A549 treated with CpdA at 1 μM for 4 hours (cell line): ENCODE measurements at places on chromosomes 7 and 10. TPM values are rescaled to one million over a fixed set of nuclear protein-coding genes. Genes with fewer than 3 reads are reported as not detected.

The TEX36 gene
- not detected in 5 replicates for total RNA-seq

The PTPRZ1 gene
- total RNA-seq, result not detected in 5 replicates

The CFAP69 gene
- total RNA-seq, result 1.3 to 2.0 TPM (median 1.6 TPM) in 5 replicates

The PNLIPRP3 gene
- total RNA-seq, result not detected in 5 replicates

The MSMB gene
- not detected in 5 replicates for total RNA-seq

The GDF10 gene
- 0.06 to 0.17 TPM (median 0.13 TPM) in 5 replicates for total RNA-seq

The PRPS1L1 gene
- total RNA-seq, result not detected in 5 replicates

The ST7 gene
- 25.8 to 28.1 TPM (median 26.3 TPM) in 5 replicates for total RNA-seq

The GNAT3 gene
- total RNA-seq, result not detected in 5 replicates

The PLXNA4 gene
- 0.58 to 2.1 TPM (median 1.3 TPM) in 5 replicates for total RNA-seq

The ASB10 gene
- total RNA-seq, result not detected in 5 replicates

The LRRTM3 gene
- not detected in 5 replicates for total RNA-seq

The STEAP1 gene
- total RNA-seq, result 13.4 to 15.6 TPM (median 14.5 TPM) in 5 replicates

The SEMA4G gene
- total RNA-seq, result 8.7 to 10.3 TPM (median 9.3 TPM) in 5 replicates

The KLHDC10 gene
- total RNA-seq, result 11.4 to 17.9 TPM (median 14.7 TPM) in 5 replicates

The OSBPL3 gene
- total RNA-seq, result 10.3 to 14.5 TPM (median 11.8 TPM) in 5 replicates

The C10orf62 gene
- total RNA-seq, result 0.12 TPM in 1 of 5 replicates, not detected in the others

The COL1A2 gene
- not detected in 5 replicates for total RNA-seq

The KLLN gene
- total RNA-seq, result 0.50 to 0.63 TPM (median 0.59 TPM) in 5 replicates

The MYO3A gene
- not detected in 5 replicates for total RNA-seq

The VAX1 gene
- 1.1 to 1.5 TPM (median 1.4 TPM) in 5 replicates for total RNA-seq

The TAS2R4 gene
- 0.06 to 0.26 TPM (median 0.12 TPM) in 5 replicates for total RNA-seq

The SLC29A4 gene
- 10.0 to 14.9 TPM (median 13.3 TPM) in 5 replicates for total RNA-seq

The TRPV6 gene
- not detected in 5 replicates for total RNA-seq

The C10orf67 gene
- 0.05 to 0.22 TPM (median 0.10 TPM) in 3 of 5 replicates, not detected in the others for total RNA-seq

The SFTPD gene
- 0.14 to 0.48 TPM (median 0.22 TPM) in 4 of 5 replicates, not detected in the other for total RNA-seq

The GDF2 gene
- not detected in 5 replicates for total RNA-seq

The ACSL5 gene
- 0.08 to 0.21 TPM (median 0.13 TPM) in 5 replicates for total RNA-seq
